ENCODE measurements at places on chromosomes 6 and 20.

GRCh38 chr20:3209946-3210317 lies 634 bp downstream of the ITPA start:
- no peak for DNase-seq

- no peak for DNase-seq
These were observed 228.0 kb downstream of the SYNDIG1 start for GRCh38 chr20:24697411-24697810.

- no peak for DNase-seq
These were observed 11.6 kb downstream of the LAMA5 start for GRCh38 chr20:62355516-62355877.

DNA sequence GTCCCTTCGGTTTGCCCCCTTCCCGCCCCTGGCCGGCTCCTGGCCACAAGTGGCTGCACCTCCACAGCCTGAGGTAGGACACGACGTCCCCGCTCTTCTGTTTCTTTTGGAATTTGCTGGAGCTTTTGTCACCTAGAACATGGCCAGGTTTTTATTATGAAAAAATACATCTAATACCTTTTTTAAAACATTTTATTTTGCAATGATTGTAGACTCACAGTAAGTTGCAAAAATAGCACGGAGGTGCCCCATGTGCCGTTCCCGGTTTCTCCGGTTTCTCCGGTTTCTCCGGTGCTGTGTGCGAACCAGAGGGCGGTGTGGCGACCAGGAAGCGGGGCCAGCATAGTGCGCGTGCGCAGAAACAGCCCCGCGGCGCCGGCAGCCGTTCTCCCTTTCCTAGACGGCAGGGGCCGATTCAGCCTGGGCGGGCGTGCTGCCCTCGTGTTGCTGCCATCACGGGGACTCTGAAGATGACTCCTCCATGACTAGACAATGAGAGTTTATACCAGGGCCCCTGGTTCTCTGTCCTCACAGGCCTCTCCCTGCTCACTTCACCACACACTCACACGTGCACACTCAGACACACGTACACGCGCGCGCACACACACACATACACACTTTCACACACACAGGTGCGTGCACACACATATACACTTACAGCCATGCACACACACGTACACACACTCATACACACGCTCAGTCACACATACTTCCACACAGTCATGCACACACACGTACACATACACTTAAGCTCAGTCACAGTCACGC lies 102.1 kb downstream of the TMEM242 start:
- peak; percentile 67 for DNase-seq

- DNase-seq: no peak
These were observed 186.8 kb downstream of the CDH26 start for GRCh38 chr20:60144974-60145527.

- DNase-seq: no peak
These were observed 680.7 kb upstream of the SLC35B3 start for GRCh38 chr6:9116026-9116425.

GRCh38 chr6:32146287-32146686 lies 5.5 kb downstream of the PRRT1 start:
- DNase-seq: no peak

DNA sequence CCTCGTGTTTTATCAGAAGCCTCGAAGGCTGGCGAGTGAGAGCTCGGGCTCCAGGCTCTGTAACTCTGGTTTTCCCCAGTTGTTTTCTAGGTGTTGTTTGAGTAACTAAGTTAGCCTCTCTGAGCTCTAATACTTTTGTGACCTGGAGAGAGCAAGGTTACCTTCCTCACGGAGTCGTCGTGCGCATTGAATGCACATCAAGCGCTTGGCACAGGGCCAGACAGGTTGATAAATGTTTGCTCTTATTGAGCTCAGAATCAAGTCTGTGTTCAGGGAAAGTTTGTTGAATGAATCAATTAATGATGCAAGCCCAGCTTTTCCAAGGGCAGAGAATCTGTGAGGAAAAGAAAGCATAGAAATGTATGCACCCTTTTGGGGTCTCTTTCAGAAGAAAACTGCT lies 33.5 kb downstream of the EDN3 start:
- no peak for DNase-seq

DNA sequence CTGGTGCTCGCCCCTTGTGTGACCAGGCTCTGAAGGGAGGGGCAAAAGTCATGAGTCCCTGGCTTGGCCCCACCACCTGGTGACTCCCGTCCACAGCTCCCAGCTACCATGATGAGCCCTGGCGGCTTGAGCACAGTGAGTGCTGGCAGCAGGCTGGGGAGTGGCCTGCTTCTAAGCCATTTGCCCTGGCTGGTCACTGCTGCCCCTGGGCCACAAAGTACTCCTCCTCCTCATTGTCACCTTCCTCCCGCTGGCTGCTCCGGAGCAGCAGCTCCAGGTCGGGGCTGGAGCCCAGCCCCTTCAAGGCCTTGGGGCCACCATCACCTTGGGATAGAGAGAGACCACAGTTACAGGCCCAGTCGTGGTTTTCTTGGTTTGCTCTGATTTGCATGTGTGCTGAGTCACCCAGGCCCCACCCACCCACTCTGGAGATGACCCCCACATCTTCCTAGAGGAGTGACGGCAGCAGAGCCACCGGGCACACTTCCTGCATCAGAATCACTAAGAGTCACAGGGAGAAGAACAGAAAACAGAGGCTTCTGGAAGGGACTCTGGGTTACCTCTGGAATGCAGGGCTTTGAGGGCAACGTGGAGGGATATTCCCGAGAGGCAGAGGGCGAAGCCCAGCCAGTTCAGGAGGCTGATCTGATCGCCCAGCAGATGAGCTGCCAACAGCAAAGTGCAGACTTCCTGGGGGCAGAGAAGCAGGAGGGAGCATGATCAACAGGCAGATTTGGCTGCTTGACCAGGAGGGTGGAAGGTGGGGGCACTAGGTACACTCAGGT lies 42.1 kb upstream of the CDH22 start:
- no peak for DNase-seq

DNA sequence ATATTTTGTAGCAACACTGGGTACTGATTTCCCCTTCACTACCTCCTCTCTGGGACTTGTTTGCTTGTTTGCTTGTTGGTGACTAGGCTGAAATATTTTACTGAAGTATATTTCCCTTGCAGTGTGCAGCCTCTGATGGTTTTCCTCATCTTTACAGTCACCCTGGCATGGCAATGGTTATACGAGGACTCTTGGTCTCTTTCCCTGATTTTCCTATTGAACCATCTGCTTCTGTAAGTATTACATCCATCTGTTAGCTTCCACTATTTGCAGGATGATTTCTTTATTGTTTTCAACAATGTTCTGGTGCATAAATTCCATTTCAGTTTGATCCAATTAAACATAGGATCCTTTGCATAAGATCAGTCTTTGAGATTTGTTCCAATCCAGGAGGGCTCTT lies 465.1 kb downstream of the MEI4 start:
- DNase-seq: no peak

- no peak for DNase-seq
These were observed 92.9 kb upstream of the SYNDIG1 start for GRCh38 chr20:24376311-24377099.

- no peak for DNase-seq
These were observed 83.7 kb upstream of the ARMC2 start for GRCh38 chr6:108764580-108764950.

- no peak for DNase-seq
These were observed 25.9 kb downstream of the TAF4 start for GRCh38 chr20:62039738-62040137.

DNA sequence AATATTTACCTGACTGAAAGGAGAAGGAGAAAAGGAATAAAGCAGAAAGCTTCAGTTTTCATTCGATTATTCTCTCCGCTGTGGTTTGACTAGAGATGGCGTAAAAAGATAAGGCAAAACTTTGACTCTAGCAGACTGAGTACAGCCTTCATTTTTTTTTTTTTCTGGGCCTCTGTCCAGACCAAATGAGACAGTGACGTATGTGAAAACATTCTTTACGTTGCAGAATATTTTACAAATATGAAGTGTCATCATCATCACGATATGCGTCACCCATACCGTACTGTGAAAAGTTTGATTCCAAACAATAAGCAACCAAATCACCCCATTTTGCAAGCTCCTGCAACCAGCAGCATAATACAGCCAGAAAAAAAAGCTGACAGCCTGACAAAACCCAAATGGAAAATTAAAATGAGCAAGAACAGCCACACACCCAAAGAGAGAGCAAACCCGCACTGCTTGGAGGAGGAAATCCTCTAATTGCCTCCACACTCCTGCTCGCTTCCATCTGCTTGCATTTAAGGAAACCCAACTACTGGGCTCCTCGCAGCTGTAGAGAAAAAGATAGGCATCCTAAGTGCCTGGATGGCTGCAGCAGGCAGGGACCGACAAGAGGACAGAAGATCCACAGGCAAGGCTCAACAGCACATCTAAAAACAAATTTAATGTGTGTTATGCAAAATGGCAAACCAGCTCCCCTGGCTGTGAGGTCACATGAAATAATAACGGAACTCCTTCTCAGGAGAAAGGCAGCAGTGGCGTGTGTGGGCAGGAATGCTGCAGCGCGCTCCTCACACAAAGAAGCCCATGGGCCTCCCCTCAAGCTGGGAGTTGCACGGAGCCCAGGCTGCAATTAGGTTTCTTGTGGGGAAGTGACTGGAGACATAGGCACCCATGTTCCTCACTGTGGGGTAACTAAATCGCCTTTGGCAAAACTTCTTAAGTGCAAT lies 113.1 kb downstream of the FYN start:
- no peak for DNase-seq

- no peak for DNase-seq
These were observed 10.4 kb upstream of the ABHD16B start for GRCh38 chr20:63850689-63851547.

DNA sequence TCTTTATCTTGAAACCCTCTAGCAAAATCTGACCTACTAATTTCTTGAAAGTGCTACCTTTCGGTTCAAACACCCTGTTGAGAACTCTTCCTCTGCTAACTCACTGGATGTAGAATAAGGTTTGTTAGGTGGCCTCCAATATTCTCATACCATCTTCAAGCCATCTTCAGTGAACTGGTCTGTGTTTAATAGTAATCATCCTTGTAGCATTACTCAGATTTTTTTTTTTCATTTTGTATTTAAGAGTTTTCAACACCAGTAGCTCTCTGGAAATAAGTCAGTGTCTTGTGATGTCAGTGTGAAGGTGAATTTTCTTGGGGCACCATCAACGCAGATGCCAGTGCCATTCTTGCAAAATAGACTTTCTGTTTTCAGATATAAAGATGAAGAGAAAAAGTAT lies 140.6 kb upstream of the AHI1 start:
- DNase-seq: no peak

DNA sequence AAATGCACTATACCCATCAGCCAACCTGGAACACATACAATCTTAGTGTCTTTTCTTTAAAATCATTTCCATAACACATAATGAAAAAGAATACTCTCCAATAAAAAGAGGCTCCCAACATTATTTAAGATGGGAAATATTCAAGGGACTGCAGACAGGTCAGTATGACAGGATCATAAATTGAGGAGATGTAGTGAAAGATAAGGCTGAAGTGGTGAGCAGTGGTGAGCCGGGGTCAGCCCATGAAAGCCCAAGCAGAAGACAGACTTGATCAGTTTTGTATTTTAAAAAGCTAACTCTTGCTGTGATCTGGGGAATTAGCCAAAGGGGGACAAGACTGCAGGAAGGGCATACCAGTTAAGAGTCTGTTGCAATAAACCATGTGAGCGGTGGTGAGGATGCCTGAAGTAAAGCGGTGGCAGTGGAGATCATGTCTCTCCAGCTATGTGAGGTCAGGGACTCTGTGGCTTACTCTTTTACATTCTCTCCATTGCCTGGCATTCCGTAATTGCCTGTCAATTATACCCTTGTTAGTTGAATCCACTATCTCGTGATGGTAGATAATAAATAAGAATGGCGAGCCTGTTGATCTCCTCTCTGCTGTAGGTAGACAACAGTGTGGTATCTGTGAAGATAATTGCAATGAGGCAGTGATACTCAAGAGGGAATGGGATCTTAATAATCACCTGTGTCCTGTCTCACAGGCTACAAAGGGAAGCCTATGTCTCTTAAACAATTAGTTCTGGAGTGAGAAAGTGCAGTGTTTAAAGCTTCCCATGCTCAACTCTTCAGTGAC lies 97.4 kb downstream of the FILIP1 start:
- no peak for DNase-seq

DNA sequence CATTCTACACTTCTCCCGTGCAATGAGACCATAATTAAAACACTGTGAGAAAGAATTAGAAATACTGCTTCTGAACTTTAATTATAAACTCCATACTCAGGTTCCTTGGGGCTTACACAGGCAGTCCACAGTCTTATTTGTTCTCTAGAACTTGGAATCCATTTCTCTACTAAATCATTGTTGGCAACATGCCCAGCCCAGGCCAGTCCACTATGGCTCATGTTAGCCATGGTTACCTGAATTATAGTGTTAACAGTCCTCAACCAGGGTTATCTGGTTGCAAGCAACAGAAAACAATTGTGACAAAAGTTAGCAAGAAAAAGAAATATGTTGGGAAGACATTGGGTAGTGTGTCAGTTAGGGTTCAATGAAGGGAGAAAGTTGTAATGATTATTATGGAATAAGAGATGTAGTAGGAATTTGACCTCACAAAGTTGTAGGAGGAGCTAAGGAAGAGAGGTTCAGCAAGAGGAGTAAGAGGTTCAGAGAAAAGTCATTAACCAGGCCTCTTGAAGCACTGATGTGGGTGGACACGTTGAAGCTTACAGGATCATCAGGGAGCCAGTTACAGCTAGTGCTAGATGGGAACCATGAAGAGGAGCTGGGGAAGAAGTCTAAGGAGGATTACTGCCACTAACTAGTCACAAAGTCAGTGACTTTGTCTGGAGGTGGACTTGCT lies 352.5 kb upstream of the PRND start:
- no peak for DNase-seq

- DNase-seq: no peak
These were observed 2.5 kb downstream of the NCOA7 start for GRCh38 chr6:125793280-125793679.

DNA sequence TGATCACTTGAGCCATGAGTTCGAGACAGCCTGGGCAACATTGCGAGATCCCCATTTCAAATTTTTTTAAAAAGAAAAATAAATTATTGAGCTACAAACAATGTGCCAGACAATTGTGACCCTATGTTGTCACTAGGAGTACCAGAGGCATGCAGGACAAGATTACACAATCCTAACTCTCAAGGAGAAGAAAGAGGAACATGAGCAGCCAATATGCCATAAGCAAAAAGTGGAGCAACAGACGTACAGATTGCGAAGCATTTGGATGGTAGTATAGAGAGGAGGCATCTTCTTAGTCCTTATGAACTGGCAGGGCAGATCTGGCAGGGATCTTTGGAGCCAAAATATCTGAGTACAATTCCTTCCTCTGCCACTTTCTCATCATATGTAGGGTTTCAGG lies 156.4 kb downstream of the OR2B2 start:
- no peak for DNase-seq

DNA sequence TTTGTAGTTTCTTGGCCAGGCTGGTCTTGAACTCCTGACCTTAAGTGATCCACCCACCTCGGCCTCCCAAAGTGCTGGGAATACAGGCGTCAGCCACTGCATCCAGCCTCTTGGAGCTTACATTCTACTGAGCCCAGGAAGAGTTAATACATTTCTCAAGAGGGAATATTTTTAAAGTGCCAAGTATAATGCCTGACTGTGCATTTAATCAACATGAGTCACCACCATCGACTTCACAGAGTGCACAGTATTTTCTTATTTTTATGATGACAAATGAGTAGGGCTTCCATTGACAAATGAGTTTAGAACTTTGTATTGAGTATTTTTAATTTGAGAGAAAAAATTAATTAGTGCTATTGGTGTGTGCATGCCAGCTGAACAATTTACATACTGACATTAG lies 72.2 kb downstream of the SASH1 start:
- DNase-seq: no peak

Data from stimulated activated CD8-positive, alpha-beta memory T cell treated with anti-CD3 and anti-CD28 coated beads, Interleukin-7, amount 100 ng/mL, for 1 hour (primary cell).